ENCODE measurements at places on chromosomes 3 and 15. TPM values are rescaled to one million over a fixed set of nuclear protein-coding genes. Genes with fewer than 3 reads are reported as not detected.

TRH gene
- polyA plus RNA-seq, result 0.07 TPM

DLL4 gene
- polyA plus RNA-seq, result 3.9 TPM

SPINK8 gene
- not detected for polyA plus RNA-seq

FBXO40 gene
- 0.08 TPM for polyA plus RNA-seq

NTRK3 gene
- 8.5 TPM for polyA plus RNA-seq

CHMP2B gene
- polyA plus RNA-seq, result 10.0 TPM

C3orf49 gene
- polyA plus RNA-seq, result not detected

SATB1 gene
- polyA plus RNA-seq, result 12.3 TPM

FAM81A gene
- 0.16 TPM for polyA plus RNA-seq

Data from adrenal gland (tissue), 19 donors.